ENCODE measurements at places on chromosomes 7 and 10.

DNA sequence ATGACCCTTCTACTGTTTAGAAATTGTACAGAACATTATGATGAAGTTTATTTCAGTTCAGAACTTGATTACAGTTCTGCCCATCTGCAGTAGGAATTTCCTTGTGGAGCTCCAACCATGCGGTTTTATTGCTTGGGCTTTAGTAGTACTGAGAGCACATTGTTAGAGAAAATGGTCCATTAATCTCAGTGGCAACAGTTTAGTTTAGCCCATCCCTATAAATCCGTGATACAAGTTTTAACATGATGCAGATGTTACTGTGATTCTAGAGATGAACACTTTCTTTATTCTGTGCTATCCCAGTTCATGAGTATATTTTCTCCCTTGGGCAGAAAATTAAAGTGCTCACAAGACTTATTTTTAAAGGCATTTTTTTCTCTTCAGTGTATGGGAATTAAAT is 84.8 kb upstream of the FZD8 start:
- DNase-seq: no peak

- DNase-seq: no peak
Measured at GRCh38 chr7:34036051-34036920, 130.9 kb downstream of the BMPER start.

- DNase-seq: no peak
Measured at GRCh38 chr7:39667341-39667923, 44.1 kb downstream of the RALA start.

GRCh38 chr10:123485341-123485960 is 180.7 kb upstream of the GPR26 start:
- no peak for DNase-seq

- DNase-seq: no peak
Measured at GRCh38 chr7:36082910-36083309, 70.1 kb upstream of the EEPD1 start.

DNA sequence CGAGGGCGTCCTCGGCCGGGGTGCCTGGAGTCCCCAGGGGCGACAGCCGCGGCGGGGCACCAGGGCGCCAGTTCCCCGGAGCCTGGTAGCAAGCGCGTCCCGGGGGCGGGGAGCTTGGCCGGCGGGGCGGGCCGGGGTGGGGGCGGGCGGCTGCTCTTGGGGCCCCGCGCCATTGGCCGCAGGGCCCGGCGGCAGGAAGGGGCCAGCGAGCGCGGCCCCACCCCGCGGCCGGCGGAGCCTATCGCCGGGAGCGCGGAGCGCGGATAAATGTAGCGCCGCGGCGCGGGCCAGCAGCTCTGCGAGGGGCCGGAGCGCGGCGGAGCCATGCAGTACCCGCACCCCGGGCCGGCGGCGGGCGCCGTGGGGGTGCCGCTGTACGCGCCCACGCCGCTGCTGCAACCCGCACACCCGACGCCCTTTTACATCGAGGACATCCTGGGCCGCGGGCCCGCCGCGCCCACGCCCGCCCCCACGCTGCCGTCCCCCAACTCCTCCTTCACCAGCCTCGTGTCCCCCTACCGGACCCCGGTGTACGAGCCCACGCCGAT is at the start of gene HHEX:
TSS of gene HHEX (plus strand) at position 293 of the 548 bp plus-strand sequence. CDS start at position 325, 32 bp downstream.
- DNase-seq: peak; percentile 60

All from frontal cortex (tissue), 4 donors.